Endodermal cell (in vitro differentiated cells): ENCODE measurements at places on chromosomes 1 and 21. TPM values are rescaled to one million over a fixed set of nuclear protein-coding genes. Genes with fewer than 3 reads are reported as not detected.
A peak's percentile ranks its signal among the peaks of the same experiment; 100 is the strongest.

DNA sequence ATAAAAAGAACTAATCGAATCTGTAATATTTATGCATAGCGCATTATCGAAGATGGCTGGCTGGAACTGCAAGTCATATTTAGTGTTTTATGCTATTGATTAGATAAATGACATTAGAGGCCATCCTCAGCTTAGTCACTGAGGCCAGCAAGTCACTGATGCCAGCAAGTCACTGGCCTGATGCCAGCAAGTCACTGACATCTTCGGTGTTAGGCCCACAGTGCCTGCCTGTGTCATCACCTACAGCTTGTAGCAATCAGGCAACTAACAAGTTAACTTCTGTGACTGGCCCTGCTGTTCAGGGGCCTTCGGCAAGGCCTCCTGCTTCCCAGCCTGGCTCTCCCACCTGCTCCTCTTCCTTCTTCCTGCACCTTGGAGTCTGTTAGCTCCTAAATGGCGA lies 65.6 kb upstream of the SCCPDH start:
- no peaks in the 10 kb centered on the region for H3K27me3 ChIP-seq
- no peak overlapping the region for H3K4me3 ChIP-seq
- H3K27ac ChIP-seq, result no peak overlapping the region
- no peaks in the 10 kb centered on the region for H3K4me1 ChIP-seq

GRCh38 chr21:36166705-36167104 lies 10.1 kb downstream of the DOP1B start:
- H3K36me3 ChIP-seq, result no peaks in the 10 kb centered on the region
- peak; percentile 61 for DNase-seq
- no peak overlapping the region for H3K27ac ChIP-seq

DNA sequence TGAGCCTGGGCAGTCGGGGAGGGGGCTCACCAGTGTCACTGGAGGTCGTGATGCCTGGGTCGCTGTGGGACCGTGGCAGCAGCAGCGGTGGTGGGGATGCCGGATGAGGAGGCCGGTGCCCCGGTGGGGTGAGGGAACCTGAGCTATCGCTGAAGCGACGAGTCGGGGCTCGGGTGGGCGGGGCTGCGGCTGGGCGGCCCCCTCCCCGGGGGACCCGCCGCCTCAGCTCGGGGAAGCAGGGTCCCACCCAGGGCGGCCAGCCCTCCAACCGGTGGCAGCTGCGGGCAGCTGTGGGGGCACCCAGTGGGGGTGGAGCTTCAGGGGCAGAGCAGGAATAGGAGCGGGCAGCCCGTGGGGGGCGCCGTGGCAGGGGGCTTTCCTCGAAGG lies 5.0 kb downstream of the ENTREP3 start:
- H3K27ac ChIP-seq, result no peak overlapping the region
- no peak for DNase-seq
- peaks cover 7% of the 10 kb centered on the region for H3K4me1 ChIP-seq

- H3K4me3 ChIP-seq, result no peak overlapping the region
- H3K36me3 ChIP-seq, result no peaks in the 10 kb centered on the region
- no peak overlapping the region for H3K27ac ChIP-seq
These were observed 37.3 kb downstream of the OLFML2B start for GRCh38 chr1:161986328-161986727.

- H3K4me1 ChIP-seq, result no peaks in the 10 kb centered on the region
- no peaks in the 10 kb centered on the region for H3K27me3 ChIP-seq
- no peak overlapping the region for H3K27ac ChIP-seq
- H3K36me3 ChIP-seq, result peaks cover 21% of the 10 kb centered on the region
These were observed 22.7 kb downstream of the SLC35D1 start for GRCh38 chr1:67031121-67031858.

DNA sequence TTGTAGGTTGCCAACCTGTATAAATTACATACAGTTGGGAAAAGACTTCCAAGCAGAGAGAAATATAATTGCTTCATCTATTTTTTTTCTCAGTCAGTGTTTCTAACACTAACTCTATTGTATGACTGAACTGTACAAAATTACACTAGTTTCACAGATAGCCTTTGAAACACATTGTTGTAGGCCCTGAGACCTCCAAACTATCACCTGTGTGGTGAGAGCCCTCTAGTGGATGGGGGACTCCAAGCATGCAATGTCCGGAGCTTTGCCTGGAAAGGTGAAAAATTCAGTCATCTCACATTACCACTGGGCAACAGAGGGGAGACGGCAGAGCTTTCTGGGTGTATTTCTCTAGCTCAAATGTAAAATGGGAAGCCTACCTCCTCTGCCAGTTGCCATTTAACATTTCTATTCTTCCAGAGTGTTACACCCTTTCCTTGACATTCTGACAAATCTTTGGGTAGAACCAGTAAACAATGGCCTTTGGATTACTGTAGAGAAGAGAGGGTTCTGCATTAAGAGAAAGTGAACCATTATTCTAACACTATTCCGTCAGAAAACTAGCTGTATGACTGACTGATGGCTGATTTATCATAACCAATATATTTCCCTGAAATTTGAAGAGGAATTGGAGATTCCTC lies 212.2 kb downstream of the LYPLAL1 start:
- no peaks in the 10 kb centered on the region for H3K27me3 ChIP-seq
- H3K27ac ChIP-seq, result no peak overlapping the region
- peak; percentile 89 for DNase-seq
- no peaks in the 10 kb centered on the region for H3K36me3 ChIP-seq
- no peak overlapping the region for H3K4me3 ChIP-seq
- H3K4me1 ChIP-seq, result peaks cover 7% of the 10 kb centered on the region

Gene MTARC2
- total RNA-seq, result 8.2 to 14.5 TPM (median 12.1 TPM) in 3 replicates

Gene ARTN
- 3.6 to 4.4 TPM (median 3.9 TPM) in 3 replicates for total RNA-seq

Gene EFNA3
- total RNA-seq, result 3.9 to 110 TPM (median 6.0 TPM) in 3 replicates
